ENCODE measurements at places on chromosomes 5 and 9. TPM values are rescaled to one million over a fixed set of nuclear protein-coding genes. Genes with fewer than 3 reads are reported as not detected.

Gene SPAAR
- total RNA-seq = 11.9 TPM

Gene IFNK
- total RNA-seq = not detected

Gene IL4
- total RNA-seq = not detected

Gene ACOT12
- not detected for total RNA-seq

Gene PDLIM4
- 6.7 TPM for total RNA-seq

Gene CLTB
- total RNA-seq = 75.8 TPM

Gene FABP6
- 4.9 TPM for total RNA-seq

Gene SLC44A1
- total RNA-seq = 55.2 TPM

- no peak overlapping the region for H3K4me3 ChIP-seq
- no peaks in the 10 kb centered on the region for H3K4me1 ChIP-seq
- no peaks in the 10 kb centered on the region for H3K27me3 ChIP-seq
- H3K36me3 ChIP-seq = no peaks in the 10 kb centered on the region
Measured at GRCh38 chr9:29514862-29515261, 1941.6 kb upstream of the C9orf72 start.

GRCh38 chr9:7097785-7098752, 340.3 kb downstream of the KDM4C start:
- no peaks in the 10 kb centered on the region for H3K4me1 ChIP-seq
- no peaks in the 10 kb centered on the region for H3K27me3 ChIP-seq
- DNase-seq = no peak

GRCh38 chr5:113311301-113311700, 123.5 kb downstream of the TSSK1B start:
- H3K4me3 ChIP-seq = no peak overlapping the region
- no peak overlapping the region for H3K27ac ChIP-seq
- no peaks in the 10 kb centered on the region for H3K4me1 ChIP-seq
- no peaks in the 10 kb centered on the region for H3K27me3 ChIP-seq
- no peaks in the 10 kb centered on the region for H3K36me3 ChIP-seq

- no peak for DNase-seq
- H3K27ac ChIP-seq = no peak overlapping the region
- no peaks in the 10 kb centered on the region for H3K36me3 ChIP-seq
- no peak overlapping the region for H3K4me3 ChIP-seq
- no peaks in the 10 kb centered on the region for H3K4me1 ChIP-seq
Measured at GRCh38 chr9:88672874-88673689, 138.1 kb downstream of the NXNL2 start.

DNA sequence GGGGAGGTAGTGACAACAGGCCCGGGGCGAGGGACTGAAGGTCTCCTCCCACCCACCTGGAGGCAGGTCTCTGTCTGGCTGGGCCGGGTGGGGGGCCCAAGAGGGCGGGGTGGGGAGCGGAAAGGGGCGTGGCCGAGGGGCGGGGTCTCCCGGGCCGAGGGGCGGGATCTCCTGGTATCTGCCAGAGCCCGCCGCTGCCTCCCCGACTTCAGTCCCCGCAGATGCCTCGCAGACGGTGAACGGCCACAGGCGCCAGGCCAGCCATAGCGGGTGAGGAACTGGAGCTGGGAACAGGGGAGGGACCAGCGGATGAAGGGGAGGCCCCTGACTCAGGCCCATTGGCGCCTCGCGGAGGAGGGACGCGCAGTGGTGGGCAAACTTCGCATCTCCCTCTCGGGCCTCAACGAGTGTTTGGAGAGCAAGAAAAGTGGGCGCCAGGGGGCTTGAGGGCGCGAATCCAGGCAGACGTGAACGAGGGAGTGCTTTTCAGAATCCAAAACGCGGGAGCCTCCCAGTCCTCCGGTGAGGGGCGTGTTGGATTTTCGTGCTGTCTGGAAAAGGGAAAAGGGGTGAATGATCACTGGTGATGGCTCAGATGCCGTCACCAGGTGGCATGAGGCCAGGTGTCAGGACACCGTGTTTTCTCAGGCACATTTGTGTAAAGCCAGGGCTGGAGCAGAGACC, at the start of gene ADGRD2:
TSS of gene ADGRD2 (plus strand) at position 211 of the 684 bp plus-strand sequence. CDS start 1,216 bp downstream, outside the sequence.
- peaks cover 58% of the 10 kb centered on the region for H3K27me3 ChIP-seq
- no peak within 1 kb of the TSS for H3K4me3 ChIP-seq
- H3K27ac ChIP-seq = no peak within 1 kb of the TSS
- DNase-seq = no peak
- H3K36me3 ChIP-seq = no peaks in the 10 kb centered on the region
- no peaks in the 10 kb centered on the region for H3K4me1 ChIP-seq

GRCh38 chr9:16754662-16755061, 115.8 kb downstream of the BNC2 start:
- H3K36me3 ChIP-seq = no peaks in the 10 kb centered on the region
- no peaks in the 10 kb centered on the region for H3K4me1 ChIP-seq
- H3K27ac ChIP-seq = no peak overlapping the region
- H3K27me3 ChIP-seq = no peaks in the 10 kb centered on the region
- DNase-seq = no peak

DNA sequence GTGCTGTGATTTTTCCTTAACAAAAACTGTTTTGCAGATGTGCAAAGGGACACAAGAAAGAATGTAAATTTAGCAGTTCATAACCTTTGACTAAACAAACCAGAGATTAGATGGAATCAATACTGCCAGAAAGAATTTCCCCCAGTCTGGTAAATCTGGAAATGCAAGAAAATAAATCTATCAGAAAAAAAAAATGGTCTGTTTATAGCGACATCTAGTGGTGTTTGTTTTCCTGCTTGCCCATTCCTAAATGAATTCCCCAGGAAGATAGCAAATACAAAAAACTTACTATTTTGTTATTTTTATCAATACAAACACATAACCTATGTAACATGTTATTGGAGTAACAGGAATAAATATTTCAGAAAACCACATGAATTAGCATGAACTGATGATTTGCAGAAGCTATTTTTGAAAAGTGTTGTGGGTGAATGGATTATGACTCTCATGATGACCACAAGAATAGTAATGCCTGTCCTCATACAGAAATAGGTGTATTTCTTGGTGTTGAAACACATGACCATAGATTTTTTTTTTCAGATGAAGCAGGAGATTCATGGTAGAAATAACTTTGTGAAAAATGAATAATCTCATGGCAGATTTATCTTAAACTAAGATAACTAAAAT, 1703.8 kb downstream of the MAT2B start:
- no peaks in the 10 kb centered on the region for H3K27me3 ChIP-seq
- no peak overlapping the region for H3K27ac ChIP-seq
- DNase-seq = no peak
- H3K36me3 ChIP-seq = no peaks in the 10 kb centered on the region
- H3K4me1 ChIP-seq = no peaks in the 10 kb centered on the region
- no peak overlapping the region for H3K4me3 ChIP-seq

- H3K36me3 ChIP-seq = no peaks in the 10 kb centered on the region
- H3K4me3 ChIP-seq = no peak overlapping the region
- DNase-seq = no peak
- H3K27me3 ChIP-seq = no peaks in the 10 kb centered on the region
- no peaks in the 10 kb centered on the region for H3K4me1 ChIP-seq
Measured at GRCh38 chr9:90985631-90986030, 184.0 kb downstream of the SYK start.

DNA sequence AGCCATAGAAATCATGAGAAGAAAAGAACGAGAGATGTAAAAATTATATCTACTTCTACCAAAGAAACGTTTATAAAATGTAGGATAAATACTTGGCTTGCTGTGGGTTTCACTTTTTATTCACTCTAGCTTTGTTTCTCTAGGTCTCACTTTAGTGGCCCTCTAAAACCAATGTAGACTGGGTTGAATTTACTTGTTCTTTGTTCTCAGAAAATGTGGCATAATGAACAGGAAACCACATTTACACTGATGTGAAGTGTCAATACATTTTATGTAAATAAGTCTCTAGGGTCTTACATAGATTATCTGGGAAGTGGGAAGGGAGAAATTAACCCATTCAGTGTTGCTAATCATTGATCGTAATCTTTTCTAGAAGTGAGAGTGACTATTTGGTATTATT, 58.9 kb downstream of the PLPPR1 start:
- DNase-seq = no peak
- H3K27me3 ChIP-seq = no peaks in the 10 kb centered on the region
- H3K36me3 ChIP-seq = no peaks in the 10 kb centered on the region
- no peak overlapping the region for H3K4me3 ChIP-seq
- no peaks in the 10 kb centered on the region for H3K4me1 ChIP-seq

DNA sequence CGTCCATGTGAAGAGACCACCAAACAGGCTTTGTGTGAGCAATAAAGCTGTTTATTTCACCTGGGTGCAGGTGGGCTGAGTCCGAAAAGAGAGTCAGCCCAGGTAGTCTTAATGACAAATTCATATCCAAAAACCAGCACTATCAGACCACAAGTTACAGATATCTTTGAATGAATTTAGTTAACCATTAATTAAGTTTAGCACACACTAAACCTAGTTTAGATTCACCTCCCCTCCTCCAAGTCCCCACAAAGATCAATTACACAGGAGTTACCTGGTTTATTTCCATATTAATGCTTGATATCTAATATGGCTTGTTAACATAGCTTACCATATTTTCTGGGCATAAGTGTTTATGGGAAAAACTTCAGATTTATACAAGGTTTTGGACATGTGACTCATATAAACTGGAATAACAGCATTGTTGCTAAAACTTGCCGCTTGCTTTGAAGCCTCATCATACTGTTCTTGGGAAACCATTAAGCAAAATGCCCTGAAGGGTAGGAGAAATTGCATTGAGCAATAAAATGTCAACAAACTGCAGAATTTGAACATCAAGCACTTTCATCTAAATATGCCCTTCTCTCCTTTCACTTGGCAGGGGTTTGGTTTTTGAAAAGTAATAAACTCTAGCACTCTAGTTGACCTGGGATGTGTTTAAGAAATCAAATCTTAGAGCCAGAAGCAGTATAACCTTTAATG, 166.9 kb downstream of the SNCAIP start:
- H3K36me3 ChIP-seq = no peaks in the 10 kb centered on the region
- DNase-seq = no peak
- H3K27me3 ChIP-seq = no peaks in the 10 kb centered on the region
- peak overlapping the region; percentile 38 for H3K4me3 ChIP-seq
- H3K27ac ChIP-seq = peak overlapping the region; percentile 58

GRCh38 chr9:75918154-75918553, 27.7 kb downstream of the PCSK5 start:
- H3K27me3 ChIP-seq = no peaks in the 10 kb centered on the region
- no peak overlapping the region for H3K4me3 ChIP-seq
- no peaks in the 10 kb centered on the region for H3K4me1 ChIP-seq
- H3K27ac ChIP-seq = no peak overlapping the region
- DNase-seq = no peak

- DNase-seq = no peak
- no peaks in the 10 kb centered on the region for H3K4me1 ChIP-seq
- H3K27ac ChIP-seq = no peak overlapping the region
- no peaks in the 10 kb centered on the region for H3K36me3 ChIP-seq
- H3K27me3 ChIP-seq = peaks cover 5% of the 10 kb centered on the region
Measured at GRCh38 chr9:32584784-32585183, 11.8 kb upstream of the NDUFB6 start.

DNA sequence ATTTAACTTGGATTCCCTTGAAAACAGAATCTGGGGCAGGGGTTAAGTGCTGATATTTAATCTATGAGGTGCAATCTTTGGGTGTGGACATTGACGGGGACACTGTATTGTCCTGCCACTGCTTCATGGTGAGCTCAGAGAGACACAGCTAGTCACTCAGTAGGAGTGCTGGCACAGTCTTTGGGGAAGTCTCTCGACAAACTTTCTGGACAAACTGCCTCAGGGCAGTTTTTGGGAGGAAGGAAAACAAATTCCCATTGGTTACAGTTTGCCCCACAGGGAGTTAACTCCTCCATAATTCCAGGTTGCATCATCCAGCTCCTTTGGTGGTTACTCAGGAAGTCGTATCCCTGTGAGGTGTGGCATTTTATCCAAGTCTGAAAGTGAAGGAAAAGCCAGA, 17.9 kb downstream of the HNRNPK start:
- H3K27ac ChIP-seq = no peak overlapping the region
- H3K27me3 ChIP-seq = no peaks in the 10 kb centered on the region
- H3K4me1 ChIP-seq = peaks cover 6% of the 10 kb centered on the region
- DNase-seq = no peak
- H3K36me3 ChIP-seq = peaks cover 14% of the 10 kb centered on the region
- no peak overlapping the region for H3K4me3 ChIP-seq

DNA sequence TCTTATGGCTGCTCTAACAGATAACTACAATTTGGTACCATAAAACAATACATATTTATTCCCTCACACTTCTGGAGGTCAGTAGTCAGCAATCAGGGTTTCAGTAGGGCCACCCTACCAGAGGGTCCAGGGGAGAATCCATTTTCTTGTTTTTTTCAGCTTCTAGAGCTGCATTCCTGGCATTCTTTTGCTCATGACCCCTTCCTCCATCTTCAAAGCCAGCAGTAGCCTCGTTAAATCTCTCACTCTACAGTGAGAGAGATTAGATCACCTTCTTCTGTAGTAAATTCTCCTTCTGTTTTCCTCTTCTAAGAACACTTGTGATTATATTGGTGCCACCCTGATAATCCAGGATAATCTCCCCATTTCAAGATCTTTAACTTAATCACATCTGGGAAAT, 187.4 kb downstream of the RFK start:
- no peak overlapping the region for H3K27ac ChIP-seq
- H3K4me3 ChIP-seq = no peak overlapping the region
- H3K4me1 ChIP-seq = peaks cover 6% of the 10 kb centered on the region
- H3K36me3 ChIP-seq = no peaks in the 10 kb centered on the region

DNA sequence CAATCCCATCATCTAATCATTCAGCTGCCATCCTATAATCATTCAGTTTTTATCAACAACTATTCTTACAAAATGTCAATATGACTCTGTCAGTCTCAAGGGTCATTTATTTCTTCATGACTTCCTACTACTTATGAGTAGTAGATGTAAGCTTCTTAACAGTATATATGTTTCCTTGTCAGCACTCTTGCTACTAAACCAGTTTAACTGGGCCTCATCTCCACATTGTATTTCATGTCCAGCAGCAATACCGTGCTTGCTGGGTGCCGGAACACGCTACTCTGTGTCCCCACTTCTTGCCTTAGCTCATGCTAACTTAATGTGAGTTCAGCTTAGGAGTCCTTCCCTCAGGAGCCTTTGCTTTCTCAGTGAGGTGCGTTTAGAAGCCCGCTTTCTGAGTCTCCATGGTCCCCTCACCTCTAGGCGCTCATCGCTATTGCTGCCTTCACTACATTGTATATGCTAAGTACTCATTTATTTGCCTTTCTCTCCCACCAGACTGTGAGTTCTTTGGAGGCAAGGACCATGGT, 32.9 kb downstream of the ELL2 start:
- DNase-seq = no peak
- no peak overlapping the region for H3K4me3 ChIP-seq
- peaks cover 36% of the 10 kb centered on the region for H3K4me1 ChIP-seq
- H3K27ac ChIP-seq = no peak overlapping the region
- H3K27me3 ChIP-seq = no peaks in the 10 kb centered on the region

GRCh38 chr5:54829102-54829501, 156.3 kb downstream of the ESM1 start:
- DNase-seq = no peak
- H3K4me1 ChIP-seq = peaks cover 8% of the 10 kb centered on the region
- no peaks in the 10 kb centered on the region for H3K27me3 ChIP-seq
- no peak overlapping the region for H3K27ac ChIP-seq
- no peaks in the 10 kb centered on the region for H3K36me3 ChIP-seq

DNA sequence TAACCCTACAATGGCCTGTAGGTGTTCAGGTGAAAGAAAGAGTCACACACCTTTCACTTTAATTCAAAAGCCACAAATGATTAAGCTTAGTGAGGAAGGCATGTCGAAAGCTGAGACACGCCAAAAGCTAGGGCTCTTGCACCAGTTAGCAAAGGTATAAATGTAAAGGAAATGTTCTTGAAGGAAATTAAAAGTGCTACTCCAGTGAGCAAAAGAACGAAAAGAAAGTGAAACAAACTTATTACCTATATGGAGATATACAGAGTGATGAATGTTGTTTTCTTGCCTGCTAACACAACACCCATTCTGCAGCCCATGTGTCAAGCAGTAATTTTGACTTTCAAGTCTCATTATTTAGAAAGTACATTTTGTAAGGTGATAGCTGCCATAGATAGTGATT, 254.2 kb upstream of the SLC24A2 start:
- no peak overlapping the region for H3K4me3 ChIP-seq
- no peaks in the 10 kb centered on the region for H3K36me3 ChIP-seq
- no peak overlapping the region for H3K27ac ChIP-seq
- H3K27me3 ChIP-seq = peaks cover 4% of the 10 kb centered on the region
- DNase-seq = no peak

Data from lower lobe of right lung (tissue), 2 donors.